ENCODE measurements at places on chromosomes 2 and 18.

DNA sequence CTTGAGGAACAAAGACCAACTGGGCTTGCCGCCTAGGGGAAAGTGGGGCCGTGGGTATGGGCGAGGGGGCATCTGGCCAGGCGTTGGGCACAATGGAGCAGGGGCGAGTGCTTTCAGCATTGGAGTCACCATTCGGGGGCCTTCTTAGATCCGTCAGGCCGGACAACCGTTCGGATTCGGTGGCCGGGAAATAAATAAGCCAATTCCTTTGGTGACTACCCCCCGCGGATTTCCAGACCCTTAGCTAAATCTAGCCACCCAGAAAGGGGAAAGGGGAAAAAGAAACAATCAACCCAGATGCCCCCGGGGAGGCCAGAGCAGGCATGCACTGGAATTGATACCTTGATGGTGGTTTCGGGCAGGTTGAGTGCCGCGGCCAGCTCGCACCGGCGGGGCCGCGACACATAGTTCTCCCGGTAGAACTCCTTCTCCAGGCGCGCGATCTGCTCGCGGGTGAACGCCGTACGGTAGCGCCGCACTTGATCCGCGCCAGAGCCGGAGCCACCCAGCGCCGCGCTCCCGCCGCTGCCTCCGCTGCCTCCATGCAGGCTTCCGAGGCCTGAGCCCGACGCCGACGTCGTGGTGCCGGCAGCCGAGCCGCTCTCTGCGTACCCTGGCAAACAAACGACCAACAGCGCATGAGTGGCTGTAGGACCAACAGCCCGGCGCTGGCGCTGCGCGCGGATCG, 1.8 kb downstream of the EVX2 start:
- H3K4me1 ChIP-seq = peaks cover 35% of the 10 kb centered on the region
- no peak overlapping the region for H3K27ac ChIP-seq
- peaks cover 99% of the 10 kb centered on the region for H3K27me3 ChIP-seq
- no peaks in the 10 kb centered on the region for H3K36me3 ChIP-seq
- no peak for DNase-seq
- no peak overlapping the region for H3K4me3 ChIP-seq

- no peak for DNase-seq
- H3K4me1 ChIP-seq = peaks cover 22% of the 10 kb centered on the region
- no peaks in the 10 kb centered on the region for H3K36me3 ChIP-seq
- no peak overlapping the region for H3K4me3 ChIP-seq
- H3K27me3 ChIP-seq = no peaks in the 10 kb centered on the region
- peak overlapping the region; percentile 82 for H3K27ac ChIP-seq
Observed at GRCh38 chr2:233384811-233385488, 30.7 kb downstream of the DGKD start.

- H3K4me3 ChIP-seq = no peak overlapping the region
- no peaks in the 10 kb centered on the region for H3K4me1 ChIP-seq
- H3K36me3 ChIP-seq = no peaks in the 10 kb centered on the region
- no peak for DNase-seq
- no peaks in the 10 kb centered on the region for H3K27me3 ChIP-seq
Observed at GRCh38 chr2:142650601-142651000, 226.9 kb upstream of the KYNU start.

- no peaks in the 10 kb centered on the region for H3K4me1 ChIP-seq
- no peak for DNase-seq
- no peaks in the 10 kb centered on the region for H3K36me3 ChIP-seq
- no peak overlapping the region for H3K27ac ChIP-seq
Observed at GRCh38 chr2:105313877-105314276, 15.7 kb downstream of the TGFBRAP1 start.

DNA sequence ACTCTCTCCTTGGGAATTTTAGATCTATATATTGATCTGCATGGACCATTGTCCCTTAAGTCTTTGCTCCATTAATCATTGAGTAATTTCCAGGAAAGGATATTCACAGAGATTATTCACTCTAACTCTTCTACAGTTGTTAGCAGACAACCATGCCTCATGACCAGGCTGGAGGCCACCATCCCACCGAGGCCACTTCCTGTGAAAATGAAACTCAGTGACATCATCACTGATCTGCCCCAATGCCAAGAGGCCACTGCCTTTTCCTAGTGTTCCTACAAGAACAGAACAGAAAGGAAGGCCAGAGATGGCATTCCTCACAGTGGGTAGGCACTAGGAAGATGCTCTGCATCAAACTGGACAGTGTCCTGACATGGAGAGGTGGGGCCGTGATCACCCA, 161.3 kb downstream of the DTNA start:
- H3K36me3 ChIP-seq = no peaks in the 10 kb centered on the region
- H3K4me1 ChIP-seq = no peaks in the 10 kb centered on the region
- no peak overlapping the region for H3K27ac ChIP-seq
- DNase-seq = no peak

GRCh38 chr2:30265052-30266015, 34.0 kb downstream of the LBH start:
- H3K4me1 ChIP-seq = peaks cover 5% of the 10 kb centered on the region
- H3K4me3 ChIP-seq = no peak overlapping the region
- H3K27ac ChIP-seq = peak overlapping the region; percentile 66
- no peak for DNase-seq
- H3K36me3 ChIP-seq = no peaks in the 10 kb centered on the region

DNA sequence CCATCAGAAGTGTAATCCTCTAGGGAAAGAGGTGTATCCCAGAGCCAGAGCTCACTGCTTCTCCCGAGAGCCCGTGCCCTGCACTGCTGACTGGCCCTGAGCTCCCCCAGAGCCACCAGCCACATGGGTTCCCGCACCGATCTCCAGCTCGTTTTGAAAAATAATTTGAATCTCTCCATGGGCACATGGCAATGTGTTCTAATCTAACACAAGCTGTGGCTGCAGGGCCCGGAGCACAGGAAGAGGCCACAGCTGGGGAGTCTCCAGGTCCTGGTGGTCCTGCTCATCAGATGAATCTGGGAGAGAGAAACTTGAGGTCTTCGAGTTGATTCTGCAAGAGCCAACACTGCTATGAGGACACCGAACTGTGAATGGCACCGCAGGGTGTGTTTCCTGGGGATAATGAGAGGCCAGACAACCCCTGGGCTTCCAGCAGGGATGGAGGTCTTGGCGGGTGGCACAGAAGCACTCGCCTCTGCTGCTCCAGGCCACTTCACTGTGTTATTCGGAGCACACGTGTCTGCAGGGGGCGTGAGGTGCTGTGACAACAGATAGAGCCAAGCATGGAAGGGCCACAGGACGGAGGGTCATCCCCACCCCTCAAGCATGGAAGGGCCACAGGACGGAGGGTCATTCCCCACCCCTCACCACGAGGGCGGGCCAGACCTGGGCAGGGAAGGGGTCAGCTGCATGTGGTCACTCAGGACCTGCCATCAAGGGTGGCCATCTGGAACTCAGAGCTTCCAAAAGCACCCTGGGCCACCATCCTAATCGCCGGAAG, 196.8 kb downstream of the NDUFA10 start:
- H3K27ac ChIP-seq = no peak overlapping the region
- H3K4me3 ChIP-seq = no peak overlapping the region
- no peaks in the 10 kb centered on the region for H3K27me3 ChIP-seq

GRCh38 chr2:187435078-187435477, 13.0 kb downstream of the CALCRL start:
- no peak overlapping the region for H3K27ac ChIP-seq
- no peaks in the 10 kb centered on the region for H3K36me3 ChIP-seq
- no peaks in the 10 kb centered on the region for H3K27me3 ChIP-seq
- no peaks in the 10 kb centered on the region for H3K4me1 ChIP-seq

DNA sequence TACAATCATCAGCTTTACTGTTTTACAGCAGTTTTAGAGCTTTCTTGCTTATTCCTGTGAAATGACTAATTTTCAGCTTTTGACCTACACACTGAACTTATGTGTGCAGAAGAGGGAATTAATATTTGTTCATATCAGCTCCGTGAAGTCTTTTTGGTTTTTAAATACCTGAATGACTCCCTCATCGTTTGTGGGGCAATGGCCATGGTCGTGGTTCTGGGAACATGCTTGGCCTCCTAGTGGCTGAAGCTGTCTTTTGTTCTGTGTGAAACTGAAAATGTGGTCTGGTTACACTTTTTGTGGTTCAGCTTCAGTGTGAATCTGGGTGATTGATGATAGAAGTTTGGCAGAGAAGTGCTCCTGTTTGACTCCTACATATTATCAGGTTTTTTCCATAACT, 408.1 kb downstream of the THSD7B start:
- DNase-seq = no peak
- no peaks in the 10 kb centered on the region for H3K27me3 ChIP-seq
- H3K27ac ChIP-seq = no peak overlapping the region
- H3K36me3 ChIP-seq = no peaks in the 10 kb centered on the region

GRCh38 chr18:8990276-8991031, 112.0 kb upstream of the NDUFV2 start:
- no peaks in the 10 kb centered on the region for H3K36me3 ChIP-seq
- no peak overlapping the region for H3K27ac ChIP-seq
- H3K4me3 ChIP-seq = no peak overlapping the region
- H3K4me1 ChIP-seq = no peaks in the 10 kb centered on the region
- no peaks in the 10 kb centered on the region for H3K27me3 ChIP-seq

DNA sequence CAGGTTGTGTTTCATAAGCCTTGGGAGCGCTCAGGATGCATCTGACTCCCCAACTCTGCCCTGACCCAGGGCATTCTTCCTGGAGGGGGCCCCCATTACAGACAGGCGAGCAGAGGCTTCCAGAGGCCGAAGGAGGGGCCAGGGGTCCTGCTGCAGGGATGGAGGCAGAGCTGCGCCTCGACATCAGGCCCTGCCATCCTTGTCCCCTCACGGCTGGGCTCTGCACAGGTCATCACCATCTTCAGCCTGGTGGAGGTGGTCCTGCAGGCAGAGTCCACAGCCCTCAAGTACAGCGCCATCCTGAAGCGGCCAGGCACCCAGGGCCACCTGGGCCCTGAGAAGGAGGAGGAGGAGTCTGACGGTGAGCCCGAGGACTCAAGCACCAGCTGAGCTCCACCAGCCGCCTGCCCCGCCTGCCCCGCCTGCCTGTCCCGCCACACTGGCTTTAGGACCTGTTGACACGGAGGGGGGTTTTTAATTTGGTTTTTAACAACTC, 42.3 kb upstream of the ALPP start:
- H3K4me1 ChIP-seq = no peaks in the 10 kb centered on the region
- no peaks in the 10 kb centered on the region for H3K27me3 ChIP-seq
- H3K36me3 ChIP-seq = no peaks in the 10 kb centered on the region
